Activated T-helper 9 cell treated with anti-CD3 and anti-CD28 coated beads, Interleukin-2, amount 50 U/mL, for 16 hours (primary cell): ENCODE measurements at places on chromosomes 2 and 18.
A peak's percentile ranks its signal among the peaks of the same experiment; 100 is the strongest.

- DNase-seq: peak; percentile 65
Observed at GRCh38 chr18:111306-112014, 46.9 kb upstream of the USP14 start.

DNA sequence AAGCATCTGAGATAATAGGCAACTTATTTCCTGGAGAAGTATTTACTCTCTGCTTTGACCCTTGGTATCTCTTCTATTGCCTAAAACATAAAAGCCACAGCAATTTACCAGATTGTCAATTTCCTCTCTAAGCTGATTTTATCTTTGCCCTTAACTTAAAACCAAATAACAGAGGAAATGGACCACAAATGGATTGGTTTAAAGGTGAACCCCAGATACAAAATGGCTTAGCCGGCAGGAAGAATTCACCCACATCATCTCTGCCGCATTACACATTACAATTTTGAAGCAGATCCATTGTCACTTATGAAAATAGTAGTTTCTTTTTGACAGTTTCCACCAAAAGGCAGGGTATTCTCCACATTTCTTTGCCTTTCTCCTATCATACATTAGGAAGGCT, 585.8 kb upstream of the CHAC2 start:
- DNase-seq: no peak

DNA sequence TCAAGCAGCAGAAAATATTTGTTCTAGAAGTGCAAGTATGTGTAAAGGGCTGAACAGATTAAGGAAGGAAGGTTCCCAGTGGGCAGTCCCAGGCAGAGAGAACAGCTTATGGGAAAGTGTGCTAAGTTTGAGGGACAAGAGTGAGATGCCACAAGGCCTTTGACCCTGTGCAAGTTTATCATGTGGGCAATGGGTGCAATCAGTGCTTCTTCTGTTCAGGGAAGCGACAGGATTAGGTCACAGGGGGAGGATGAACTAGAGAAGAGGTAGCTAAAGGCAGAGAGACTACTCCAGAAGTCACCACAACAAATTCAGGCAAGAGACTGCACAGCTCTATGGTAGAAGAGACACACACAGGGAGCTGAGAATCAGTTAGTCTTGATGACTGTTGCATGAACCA, 44.3 kb downstream of the LPIN2 start:
- DNase-seq: no peak

- DNase-seq: no peak
Observed at GRCh38 chr2:14628901-14629300, 3.6 kb upstream of the LRATD1 start.

DNA sequence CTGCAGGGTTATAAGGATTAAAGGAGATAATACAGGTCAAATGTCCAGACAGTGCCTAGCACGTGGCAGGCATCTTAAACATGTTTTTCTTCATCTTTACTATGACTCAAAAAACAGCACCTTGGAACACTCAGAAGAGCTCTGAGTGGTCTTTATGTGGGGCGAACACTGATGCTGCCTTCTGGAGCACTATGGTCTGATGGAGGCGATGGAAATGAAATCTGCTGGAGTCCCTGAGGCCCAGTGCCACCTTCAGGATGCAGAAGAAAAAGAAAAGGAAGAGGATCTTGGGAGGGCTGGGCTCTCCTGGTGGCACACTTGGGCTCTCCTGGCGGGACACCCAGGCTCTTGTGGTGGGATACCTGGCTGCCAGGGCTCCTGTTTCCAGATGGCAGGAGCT, 171.8 kb downstream of the EIPR1 start:
- no peak for DNase-seq

GRCh38 chr2:233082931-233083755, 23.0 kb downstream of the INPP5D start:
- no peak for DNase-seq

GRCh38 chr18:10368456-10369453, 85.7 kb upstream of the APCDD1 start:
- no peak for DNase-seq

GRCh38 chr18:74796211-74796610, 198.5 kb downstream of the ZNF407 start:
- no peak for DNase-seq

- no peak for DNase-seq
Observed at GRCh38 chr2:84800194-84800805, 80.6 kb downstream of the TRABD2A start.
